ENCODE measurements at places on chromosomes 12 and 14.
A peak's percentile ranks its signal among the peaks of the same experiment; 100 is the strongest.

- no peak for DNase-seq
Observed at GRCh38 chr12:106588771-106589170, 6.0 kb downstream of the RFX4 start.

DNA sequence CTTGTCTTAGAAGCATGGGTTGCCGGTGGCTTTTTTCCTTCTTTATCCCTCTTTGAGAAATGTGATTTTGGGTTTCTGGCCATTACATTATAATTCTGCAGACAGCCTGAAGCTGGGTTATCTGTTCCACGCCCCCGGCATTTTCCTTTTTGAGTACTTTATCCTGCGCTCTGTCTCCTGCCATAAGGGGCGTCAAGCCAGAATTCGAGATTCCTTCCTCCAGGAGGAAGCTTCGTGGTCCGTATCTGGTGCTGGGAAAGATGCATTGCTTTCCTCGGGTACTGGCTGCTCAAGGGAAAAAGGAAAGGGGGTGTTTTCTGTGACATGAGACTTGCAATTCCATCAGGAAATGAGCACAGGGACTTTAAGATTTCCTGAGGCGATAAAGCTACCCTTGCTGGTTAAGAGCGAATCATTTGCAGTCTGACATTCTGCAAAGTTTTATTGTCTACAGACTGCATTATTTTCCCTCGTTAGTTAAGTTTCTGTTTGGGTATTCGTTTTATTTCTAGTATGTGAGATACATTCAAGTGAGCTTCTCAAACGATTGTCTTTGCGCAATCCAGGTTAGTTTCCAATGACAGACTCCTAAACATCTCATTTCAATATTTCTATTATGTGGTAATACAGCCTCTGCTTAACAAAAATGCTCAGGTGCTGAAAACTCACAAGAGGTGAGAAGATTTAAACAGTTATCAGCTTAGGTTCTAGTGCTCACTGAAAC is 694 bp downstream of the AKAP5 start:
- peak; percentile 22 for DNase-seq

DNA sequence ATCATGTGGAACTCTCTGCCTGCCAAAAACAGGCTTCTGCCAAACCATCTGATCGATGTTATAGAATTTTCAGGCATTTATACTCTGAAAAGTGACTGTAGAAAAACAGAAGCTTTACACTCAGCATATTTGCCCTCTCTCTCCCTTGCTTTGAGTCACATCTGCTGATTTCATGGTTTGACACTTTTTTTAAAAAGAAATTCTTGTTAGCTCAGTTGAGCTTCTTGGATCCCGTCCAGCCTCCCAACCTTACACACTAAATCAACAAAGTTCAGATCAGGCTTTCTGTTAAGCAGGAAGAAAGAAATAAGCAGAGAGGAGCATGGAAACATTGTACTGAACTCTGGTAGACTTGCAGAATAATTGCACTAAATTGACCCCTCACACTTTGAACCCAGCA is 193.6 kb upstream of the SEL1L start:
- DNase-seq = no peak

- no peak for DNase-seq
Observed at GRCh38 chr12:128163086-128163485, 103.9 kb upstream of the TMEM132C start.

GRCh38 chr14:68663385-68664076 is 129.3 kb downstream of the ZFP36L1 start:
- DNase-seq = no peak

DNA sequence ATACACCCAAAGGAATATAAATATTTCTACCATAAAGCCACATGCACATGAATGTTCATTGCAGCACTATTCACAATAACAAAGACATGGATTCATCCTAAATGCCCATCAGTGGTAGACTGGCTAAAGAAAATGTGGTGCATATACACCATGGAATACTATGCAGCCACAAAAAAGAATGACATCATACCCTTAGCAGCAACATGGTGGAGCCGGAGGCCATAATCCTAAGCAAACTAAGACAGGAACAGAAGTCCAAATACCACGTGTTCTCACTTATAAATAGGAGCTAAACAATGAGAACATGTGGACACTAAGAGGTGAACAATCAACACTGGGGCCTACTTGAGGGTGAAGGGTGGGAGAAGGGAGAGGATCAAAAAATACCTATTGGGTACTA is 198.5 kb downstream of the BMP4 start:
- DNase-seq = no peak

DNA sequence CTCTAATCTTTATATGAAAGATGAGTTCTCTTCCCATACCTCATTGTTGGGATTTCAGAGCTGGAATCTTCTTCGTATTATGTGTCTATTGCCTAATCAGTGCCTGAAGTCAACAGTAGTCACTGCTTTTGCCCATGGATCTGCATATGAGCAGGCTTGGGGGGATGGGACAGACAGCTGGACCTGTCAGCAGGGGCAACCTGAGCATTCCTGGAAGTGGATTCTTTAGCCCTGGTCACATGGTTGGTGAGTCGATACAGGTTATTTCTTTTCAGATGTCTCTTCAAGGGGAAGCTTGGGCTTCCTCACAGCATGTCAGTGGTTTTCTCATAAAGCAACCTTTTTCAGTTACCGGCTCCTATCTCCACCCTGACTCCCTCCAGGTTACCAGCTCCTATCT is 97.3 kb upstream of the RBM19 start:
- DNase-seq = no peak

GRCh38 chr14:54837508-54838149 is 65.0 kb downstream of the GCH1 start:
- no peak for DNase-seq

DNA sequence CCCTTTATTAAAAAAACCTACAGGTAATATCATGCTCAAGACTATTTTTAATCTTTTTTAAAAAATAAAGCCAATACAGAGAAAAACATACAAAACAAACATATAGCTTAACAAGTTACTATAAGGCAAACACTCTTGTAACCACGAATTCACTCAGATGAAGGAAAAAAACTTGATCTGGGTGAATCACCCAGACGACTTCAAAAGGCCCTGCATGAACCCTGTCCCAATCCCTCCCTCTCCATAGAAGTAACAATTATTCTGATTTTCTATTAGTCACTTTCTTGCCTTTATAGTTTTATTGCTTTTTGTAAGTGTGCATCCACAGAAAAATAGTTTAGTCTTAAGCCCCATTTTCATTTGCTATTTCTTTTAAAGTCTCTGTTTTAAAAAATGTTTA is 72.6 kb downstream of the LRP6 start:
- DNase-seq = no peak

DNA sequence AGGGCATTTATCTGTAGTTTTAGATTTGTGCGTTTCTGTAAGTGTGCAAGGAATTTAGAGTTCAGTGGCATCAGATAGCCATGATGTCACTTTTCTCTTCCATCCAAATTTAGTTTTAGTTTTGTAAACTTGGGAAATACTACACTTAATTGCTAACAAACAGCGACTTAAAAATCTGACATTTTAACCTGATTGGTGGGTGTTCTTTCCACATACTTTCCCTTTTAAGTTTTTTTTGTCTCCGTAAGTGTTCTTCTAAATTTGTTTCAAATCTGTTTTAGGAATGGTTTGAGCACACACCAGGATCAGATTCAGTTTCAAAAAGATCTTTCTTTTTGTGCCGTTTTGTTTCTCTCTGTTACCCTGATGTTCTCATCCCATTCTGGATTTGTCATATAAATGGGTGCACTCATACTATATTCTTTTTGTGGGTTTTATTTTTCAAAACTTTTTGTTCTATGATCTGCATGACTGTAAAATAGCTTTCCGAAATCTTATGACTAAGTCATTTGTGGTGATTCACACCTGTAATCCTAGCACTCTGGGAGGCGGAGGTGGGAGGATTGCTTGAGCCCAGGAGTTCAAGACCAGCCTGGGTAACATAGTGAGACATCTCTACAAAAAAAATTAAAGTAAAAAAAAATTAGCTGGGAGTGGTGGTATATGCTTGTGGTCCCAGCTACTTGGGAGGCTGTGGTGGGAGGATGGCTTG is 58.9 kb downstream of the FBXO34 start:
- no peak for DNase-seq

DNA sequence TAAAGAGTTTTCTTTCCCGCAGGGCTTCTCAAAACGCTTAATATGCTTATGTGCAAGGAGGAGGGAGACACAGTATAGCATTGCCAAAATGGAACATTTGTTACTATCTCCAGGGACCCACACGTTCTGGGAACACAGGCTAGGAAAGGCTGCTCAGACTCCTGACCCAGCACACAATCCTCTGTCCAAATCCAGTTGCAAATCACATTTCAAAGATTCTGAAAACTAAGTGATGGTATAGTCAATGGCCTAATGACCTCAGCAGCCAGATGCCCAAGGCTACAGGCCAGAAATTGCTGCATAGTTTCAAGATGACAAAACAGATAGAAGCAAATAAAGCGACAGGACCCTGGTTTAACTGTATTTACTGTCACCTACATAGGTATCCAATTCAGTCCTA is 97.0 kb upstream of the GRIP1 start:
- no peak for DNase-seq

DNA sequence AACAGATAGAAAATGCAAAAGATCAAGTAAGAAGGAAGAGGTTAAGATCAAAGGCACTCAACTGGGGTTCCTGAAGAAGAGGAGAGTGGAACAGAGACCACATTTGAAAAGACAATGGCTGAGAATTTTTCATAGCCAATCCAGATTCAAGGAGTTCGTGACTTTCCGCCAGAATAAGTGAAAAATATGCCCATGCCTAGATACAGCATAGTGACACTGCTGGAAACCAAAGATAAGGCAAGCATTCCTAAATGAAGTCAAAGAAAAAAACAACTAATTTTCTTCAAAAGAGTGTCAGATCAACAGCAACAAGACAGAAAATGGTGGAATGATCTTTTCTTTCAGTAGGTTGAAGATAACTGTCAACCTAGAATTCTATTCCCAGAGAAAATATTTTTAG is 47.5 kb downstream of the EGLN3 start:
- no peak for DNase-seq

GRCh38 chr14:56119201-56119981 is 1.2 kb downstream of the PELI2 start:
- DNase-seq = no peak

- DNase-seq = no peak
Observed at GRCh38 chr14:93977790-93978581, 1.6 kb upstream of the ASB2 start.

DNA sequence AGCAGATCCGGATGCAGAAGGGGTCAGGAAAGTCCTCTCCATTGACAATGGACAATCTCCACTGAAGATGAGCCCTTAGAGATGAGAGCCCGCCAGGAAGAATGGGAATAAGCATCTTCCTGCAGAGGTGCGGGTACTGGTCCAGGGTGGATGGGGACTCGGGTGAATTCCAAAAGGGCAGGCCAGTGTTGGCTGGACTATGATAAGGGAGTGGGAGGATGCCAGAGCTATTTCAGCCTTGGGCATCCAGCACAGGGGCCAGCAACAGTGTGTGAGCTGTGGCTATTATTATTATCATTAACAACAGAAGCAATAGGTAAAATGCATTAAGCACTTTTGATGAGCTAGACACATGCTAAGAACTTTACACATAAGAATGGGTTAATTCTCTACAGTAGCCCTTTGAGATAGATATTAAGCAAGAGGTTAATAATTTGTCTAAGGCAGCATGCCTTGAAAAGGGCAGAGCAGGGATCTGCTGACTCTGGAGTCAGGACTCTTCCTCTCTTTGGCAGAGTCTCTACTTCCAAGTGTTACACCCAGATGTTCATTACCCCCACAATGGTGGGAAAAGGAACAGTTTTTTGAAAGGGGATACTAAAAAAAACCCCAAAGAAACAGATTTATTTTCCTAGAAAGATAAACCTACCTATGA is 55.2 kb downstream of the PRICKLE1 start:
- no peak for DNase-seq

Measured in neural crest cell (in vitro differentiated cells).